ENCODE measurements at places on chromosomes 1 and 21.

- no peak for DNase-seq
These were observed 44.8 kb downstream of the SYT2 start for GRCh38 chr1:202665417-202665816.

DNA sequence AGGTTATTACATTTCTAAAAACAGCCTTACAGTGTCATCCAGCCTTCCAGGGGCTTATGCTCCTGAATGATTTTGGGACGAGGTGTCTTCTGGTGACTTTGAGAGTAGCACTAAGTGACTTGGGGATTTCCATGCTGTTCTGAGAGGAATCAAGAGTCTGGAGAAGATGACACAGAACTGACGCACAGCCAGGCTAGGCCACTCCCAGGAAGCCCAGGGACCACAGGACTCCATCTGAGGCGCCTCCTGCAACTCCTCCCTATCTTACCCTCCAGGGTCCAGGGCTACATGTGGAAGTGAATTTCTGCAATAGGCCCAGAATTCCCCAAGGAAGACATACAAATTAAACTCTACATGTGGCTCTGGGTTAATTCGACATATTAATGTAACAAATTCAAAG lies 92.5 kb downstream of the SLC25A24 start:
- no peak for DNase-seq

- no peak for DNase-seq
These were observed 4.0 kb downstream of the HAO2 start for GRCh38 chr1:119372503-119373086.

- DNase-seq: no peak
These were observed 1.1 kb upstream of the UAP1 start for GRCh38 chr1:162560303-162561036.

- no peak for DNase-seq
These were observed 459.7 kb upstream of the ZP4 start for GRCh38 chr1:238350471-238350870.

DNA sequence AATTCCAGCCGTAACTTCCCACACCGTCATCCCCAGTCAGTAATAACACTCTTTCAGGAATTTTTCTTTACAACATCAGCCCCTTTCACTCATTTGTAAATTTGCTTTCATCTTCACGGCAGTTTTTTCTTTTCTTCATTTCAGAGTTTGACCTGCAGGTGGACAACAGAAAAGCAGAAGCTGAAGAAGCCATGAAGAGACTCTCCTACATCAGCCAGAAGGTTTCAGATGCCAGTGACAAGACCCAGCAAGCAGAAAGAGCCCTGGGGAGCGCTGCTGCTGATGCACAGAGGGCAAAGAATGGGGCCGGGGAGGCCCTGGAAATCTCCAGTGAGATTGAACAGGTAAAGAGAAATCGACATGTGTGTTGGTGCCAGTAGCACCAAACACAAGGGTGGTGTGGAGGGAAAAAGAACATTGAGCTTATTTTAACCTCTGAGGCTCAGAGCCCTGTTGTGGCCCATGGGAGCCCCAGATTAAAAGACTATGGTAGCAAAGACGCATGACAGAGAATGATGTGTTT lies 53.2 kb downstream of the LAMC2 start:
- DNase-seq: no peak

GRCh38 chr1:218392780-218393179 lies 47.6 kb downstream of the TGFB2 start:
- DNase-seq: no peak

DNA sequence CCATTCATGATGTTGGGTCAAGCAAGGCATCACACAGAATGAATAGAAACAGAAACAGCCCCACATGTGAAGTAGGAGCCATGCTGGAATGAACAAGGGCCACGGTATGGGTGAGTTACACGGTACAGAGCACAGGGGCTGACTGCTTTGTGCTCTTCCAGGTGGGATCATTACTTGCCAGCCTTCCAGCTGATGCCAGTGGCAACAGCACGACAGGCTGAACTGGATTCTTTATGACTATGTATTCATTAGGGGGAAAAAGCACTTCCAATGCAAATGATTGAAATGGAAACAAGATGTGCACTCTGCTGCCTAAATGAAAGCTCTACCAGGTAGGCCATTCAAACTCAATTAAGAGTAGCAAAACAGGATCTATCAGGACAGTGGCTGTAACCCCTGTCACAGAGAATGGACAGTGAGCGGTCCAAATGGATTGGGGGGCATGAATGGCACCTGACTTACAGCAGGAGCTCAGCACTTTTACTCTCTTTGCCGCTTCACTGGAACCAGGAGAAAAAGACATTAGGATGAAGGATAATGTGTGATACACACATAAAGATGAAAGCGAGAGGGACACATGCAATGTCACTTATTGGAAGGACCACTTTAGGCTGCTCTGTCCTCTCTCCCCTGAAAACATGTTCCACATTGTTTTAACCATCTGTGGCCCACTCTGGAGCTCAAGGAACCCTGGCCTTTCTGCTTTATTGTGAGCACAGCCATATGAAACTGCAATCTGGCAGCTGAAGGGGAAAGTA lies 23.4 kb upstream of the IRF2BP2 start:
- no peak for DNase-seq

DNA sequence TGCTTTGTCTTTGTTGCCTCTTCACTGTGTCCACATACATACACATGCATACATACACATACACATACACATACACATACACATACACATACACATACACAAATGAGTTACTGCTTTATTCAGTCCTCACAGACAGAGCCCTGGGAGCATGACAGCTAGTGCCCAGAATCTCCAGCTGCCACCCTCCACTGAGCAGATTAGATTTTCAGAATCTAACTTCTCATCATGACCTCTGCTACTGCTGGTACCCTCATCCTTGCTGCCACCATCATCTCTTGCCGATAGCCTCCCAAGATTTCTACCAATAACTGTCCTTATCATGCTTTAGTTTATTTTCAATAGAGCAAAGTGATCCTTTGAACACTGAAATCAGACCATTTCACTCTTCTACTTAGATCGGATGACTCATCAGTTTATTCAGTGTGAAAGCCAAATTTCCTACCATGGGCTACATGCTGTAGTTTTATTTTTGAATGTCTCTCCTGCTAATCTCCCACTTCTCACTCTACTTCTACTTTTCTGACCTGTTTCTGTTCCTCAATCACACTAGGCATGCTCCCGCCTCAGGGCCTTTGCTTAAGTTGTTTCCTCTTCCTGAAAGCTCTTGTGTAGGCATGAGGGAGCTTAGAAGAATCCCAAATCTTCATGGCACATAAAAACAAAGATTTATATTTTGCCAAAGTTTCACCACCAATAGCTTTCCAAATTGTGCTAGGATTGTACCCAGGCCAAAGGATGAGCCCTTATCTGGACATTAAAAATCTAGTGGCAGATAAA lies 43.0 kb downstream of the ATP6V1G3 start:
- no peak for DNase-seq

GRCh38 chr1:31739346-31739745 lies 24.8 kb downstream of the ADGRB2 start:
- DNase-seq: no peak

DNA sequence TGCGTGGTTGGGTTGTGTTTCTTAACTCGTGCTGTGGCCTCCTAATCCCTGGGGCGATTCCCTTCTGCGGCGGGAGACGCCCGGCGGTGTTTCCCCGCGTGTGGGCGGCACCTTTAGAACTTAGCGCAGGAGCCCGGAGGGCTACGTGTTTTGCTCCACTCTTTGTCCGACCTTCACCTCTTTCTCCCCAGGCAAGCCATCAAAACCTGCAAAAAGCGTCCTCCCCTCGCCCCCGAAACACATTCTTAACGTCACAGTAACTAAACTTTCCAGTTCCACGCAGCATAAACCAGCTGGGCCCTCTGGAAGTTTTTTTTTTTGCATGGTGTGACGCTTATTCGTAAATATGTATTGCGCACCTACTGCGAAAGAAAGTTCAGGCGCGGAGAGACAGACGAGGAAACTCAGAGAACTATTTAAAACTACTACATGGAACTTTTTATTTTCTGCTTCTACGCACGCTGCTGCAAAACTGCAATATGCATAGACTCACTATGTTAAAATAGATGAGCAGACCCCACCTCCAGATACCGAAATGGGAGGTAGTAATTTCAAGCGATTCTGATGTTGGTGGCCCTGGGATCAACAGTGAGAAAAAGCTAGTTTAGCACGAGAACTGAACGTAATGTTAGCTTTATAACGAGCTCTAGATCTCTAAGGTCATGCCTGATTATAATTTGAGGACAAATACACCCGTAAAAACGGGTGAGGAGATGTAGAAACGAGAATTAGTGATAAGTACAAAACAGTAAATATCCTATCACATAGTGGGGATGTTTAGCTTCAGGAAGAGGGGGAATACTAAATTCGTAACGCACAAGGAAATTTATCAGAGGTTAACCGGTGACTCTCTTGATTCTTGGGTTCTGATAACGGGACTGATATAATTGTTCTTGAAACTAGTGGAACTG lies 920 bp downstream of the MTR start:
- DNase-seq: no peak

Measured in cortex of kidney (tissue), 1 donor.